ENCODE measurements at places on chromosomes 5 and 9. TPM values are rescaled to one million over a fixed set of nuclear protein-coding genes. Genes with fewer than 3 reads are reported as not detected.

CDK7 gene
- 63.4 TPM for total RNA-seq

DNA sequence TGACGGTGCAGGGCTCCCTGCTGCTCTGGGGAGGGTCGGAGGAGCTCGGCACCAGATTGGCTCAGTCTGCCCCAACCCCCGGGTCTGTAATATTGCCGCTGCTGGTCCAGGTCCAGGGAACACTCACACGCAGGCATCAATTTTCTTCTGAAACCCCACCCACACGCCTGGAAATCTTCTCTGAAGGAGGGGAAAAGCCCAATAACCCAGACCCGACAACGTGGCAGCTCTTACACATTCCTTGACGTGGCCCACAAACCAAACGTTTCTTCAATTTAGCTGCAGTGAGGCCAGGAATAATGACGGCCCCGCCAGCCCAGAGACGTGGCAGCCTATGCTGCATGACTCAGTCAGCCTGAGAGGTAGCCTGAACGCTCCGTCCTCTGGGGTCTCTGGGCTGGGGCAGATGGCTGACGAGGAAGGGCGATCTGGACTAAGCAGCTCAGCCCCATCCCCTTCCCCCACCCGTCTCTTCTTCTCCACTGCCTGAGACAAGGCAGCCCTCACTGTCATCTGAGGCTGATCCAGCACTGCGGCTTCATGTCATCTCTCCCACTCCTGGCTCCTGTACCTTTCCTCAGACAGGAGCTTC lies 9.9 kb upstream of the SPARC start:
- H3K4me1 ChIP-seq: peaks cover 8% of the 10 kb centered on the region
- no peak overlapping the region for H3K27ac ChIP-seq
- H3K27me3 ChIP-seq: no peaks in the 10 kb centered on the region
- H3K4me3 ChIP-seq: no peak overlapping the region
- H3K36me3 ChIP-seq: no peaks in the 10 kb centered on the region

MYMK gene
- not detected for total RNA-seq

GARIN3 gene
- not detected for total RNA-seq

- peaks cover 14% of the 10 kb centered on the region for H3K36me3 ChIP-seq
- DNase-seq: no peak
- no peak overlapping the region for H3K4me3 ChIP-seq
- no peaks in the 10 kb centered on the region for H3K4me1 ChIP-seq
- H3K27ac ChIP-seq: no peak overlapping the region
- H3K27me3 ChIP-seq: no peaks in the 10 kb centered on the region
Observed at GRCh38 chr5:142000704-142001484, 11.9 kb downstream of the GNPDA1 start.

DNA sequence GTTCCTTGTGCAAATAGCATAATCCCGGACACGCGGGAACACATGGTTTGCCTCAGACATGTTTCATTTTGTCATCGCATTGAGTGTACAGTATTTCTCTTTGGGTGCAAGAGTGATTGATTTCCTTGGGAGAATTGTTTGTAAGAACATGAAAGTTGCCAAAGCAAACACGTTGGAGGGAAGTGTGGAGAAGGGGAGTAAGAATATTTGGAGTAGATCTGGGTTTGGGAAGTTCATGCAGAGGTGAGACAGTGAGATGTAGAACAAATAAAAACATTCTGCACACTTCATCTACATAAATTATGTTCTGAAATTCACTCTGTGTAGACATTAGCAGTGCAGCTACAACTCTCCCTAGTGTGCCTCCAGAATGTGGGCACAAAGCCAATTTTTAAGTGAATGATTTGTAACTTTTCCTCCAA lies 24.0 kb downstream of the FOXD1 start:
- no peak for DNase-seq
- H3K27ac ChIP-seq: no peak overlapping the region
- H3K4me1 ChIP-seq: no peaks in the 10 kb centered on the region
- H3K36me3 ChIP-seq: no peaks in the 10 kb centered on the region
- peaks cover 23% of the 10 kb centered on the region for H3K27me3 ChIP-seq

DNA sequence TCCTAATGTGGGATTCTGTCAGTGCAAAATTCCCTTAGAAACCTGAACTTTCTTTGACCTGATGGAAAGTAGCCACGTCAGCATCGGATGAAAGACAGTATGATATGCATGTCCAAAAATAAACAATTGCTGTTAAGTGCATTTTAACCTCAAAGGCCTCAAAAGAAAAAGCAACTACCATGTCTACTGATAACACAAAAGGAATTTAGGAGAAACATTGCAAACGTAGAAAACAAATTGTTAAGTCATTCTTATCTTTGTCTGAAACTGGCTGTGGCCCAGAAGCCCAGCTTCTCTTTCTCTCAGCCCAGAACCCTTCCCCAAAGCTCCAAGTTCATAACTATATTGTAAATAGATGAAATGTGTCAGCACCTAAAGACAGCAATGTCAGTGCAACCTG lies 11.1 kb upstream of the LHFPL2 start:
- H3K27me3 ChIP-seq: no peaks in the 10 kb centered on the region
- no peak overlapping the region for H3K27ac ChIP-seq
- H3K4me3 ChIP-seq: no peak overlapping the region
- DNase-seq: no peak
- H3K4me1 ChIP-seq: no peaks in the 10 kb centered on the region
- no peaks in the 10 kb centered on the region for H3K36me3 ChIP-seq

- H3K27ac ChIP-seq: no peak overlapping the region
- no peak for DNase-seq
- H3K4me3 ChIP-seq: no peak overlapping the region
- no peaks in the 10 kb centered on the region for H3K4me1 ChIP-seq
Observed at GRCh38 chr5:158995694-158996173, 104.0 kb downstream of the EBF1 start.

- DNase-seq: no peak
- peak overlapping the region; percentile 82 for H3K4me3 ChIP-seq
- H3K4me1 ChIP-seq: peaks cover 7% of the 10 kb centered on the region
- H3K27me3 ChIP-seq: peaks cover 62% of the 10 kb centered on the region
- peaks cover 7% of the 10 kb centered on the region for H3K36me3 ChIP-seq
- no peak overlapping the region for H3K27ac ChIP-seq
Observed at GRCh38 chr5:181203777-181204112, 1.3 kb downstream of the TRIM7 start.

- DNase-seq: no peak
- H3K36me3 ChIP-seq: peaks cover 33% of the 10 kb centered on the region
- peaks cover 6% of the 10 kb centered on the region for H3K4me1 ChIP-seq
- peak overlapping the region; percentile 64 for H3K4me3 ChIP-seq
- H3K27ac ChIP-seq: peak overlapping the region; percentile 86
Observed at GRCh38 chr9:128689293-128689774, 312 bp downstream of the SET start.

- H3K36me3 ChIP-seq: no peaks in the 10 kb centered on the region
- no peaks in the 10 kb centered on the region for H3K27me3 ChIP-seq
Observed at GRCh38 chr5:178356431-178356872, 123.8 kb upstream of the PHYKPL start.

DNA sequence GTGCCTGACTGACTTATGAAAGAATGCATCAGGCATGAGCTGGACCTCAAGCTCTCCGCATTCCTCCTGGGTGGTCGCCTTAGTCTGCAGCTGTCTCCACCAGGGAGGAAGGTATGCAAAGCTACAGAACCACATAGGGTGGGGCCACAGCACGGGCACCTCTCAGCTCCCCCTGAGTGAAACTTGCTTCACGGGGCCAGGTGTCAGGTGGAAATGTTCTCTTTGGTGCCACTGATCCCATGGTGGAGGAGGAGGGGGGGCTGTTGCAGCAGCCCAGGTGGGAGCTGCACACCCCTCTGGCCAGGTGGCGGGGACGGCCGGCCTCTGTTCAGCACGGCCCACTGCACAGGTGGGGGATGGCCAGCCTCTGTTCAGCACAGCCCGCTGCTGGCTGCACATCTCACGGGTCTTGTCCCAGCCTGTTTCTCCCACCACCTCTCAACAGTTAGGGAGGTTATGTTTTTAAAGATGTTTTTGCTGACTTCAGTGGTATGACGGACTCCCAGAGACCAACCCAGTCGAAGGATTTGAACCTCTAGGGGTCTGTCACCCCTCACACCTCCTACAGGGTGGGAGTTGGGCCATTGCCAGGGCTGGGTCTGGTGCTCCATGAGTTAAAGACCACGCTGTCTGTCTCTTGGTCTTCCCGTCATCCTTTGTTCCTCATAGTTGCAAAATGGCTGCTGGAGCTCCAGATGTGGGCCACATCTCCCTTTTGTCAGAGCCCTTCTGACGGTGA lies 34.3 kb downstream of the MRPL36 start:
- DNase-seq: no peak
- no peak overlapping the region for H3K4me3 ChIP-seq
- H3K4me1 ChIP-seq: peaks cover 6% of the 10 kb centered on the region
- no peaks in the 10 kb centered on the region for H3K36me3 ChIP-seq
- no peaks in the 10 kb centered on the region for H3K27me3 ChIP-seq

- H3K27me3 ChIP-seq: no peaks in the 10 kb centered on the region
- no peak overlapping the region for H3K4me3 ChIP-seq
- no peak overlapping the region for H3K27ac ChIP-seq
- H3K36me3 ChIP-seq: peaks cover 3% of the 10 kb centered on the region
- H3K4me1 ChIP-seq: peaks cover 4% of the 10 kb centered on the region
- DNase-seq: no peak
Observed at GRCh38 chr9:79630521-79631403, 59.0 kb downstream of the TLE4 start.

- no peak for DNase-seq
- peaks cover 8% of the 10 kb centered on the region for H3K36me3 ChIP-seq
- no peaks in the 10 kb centered on the region for H3K4me1 ChIP-seq
- no peaks in the 10 kb centered on the region for H3K27me3 ChIP-seq
- no peak overlapping the region for H3K4me3 ChIP-seq
Observed at GRCh38 chr5:143057580-143057999, 287.4 kb downstream of the ARHGAP26 start.

DNA sequence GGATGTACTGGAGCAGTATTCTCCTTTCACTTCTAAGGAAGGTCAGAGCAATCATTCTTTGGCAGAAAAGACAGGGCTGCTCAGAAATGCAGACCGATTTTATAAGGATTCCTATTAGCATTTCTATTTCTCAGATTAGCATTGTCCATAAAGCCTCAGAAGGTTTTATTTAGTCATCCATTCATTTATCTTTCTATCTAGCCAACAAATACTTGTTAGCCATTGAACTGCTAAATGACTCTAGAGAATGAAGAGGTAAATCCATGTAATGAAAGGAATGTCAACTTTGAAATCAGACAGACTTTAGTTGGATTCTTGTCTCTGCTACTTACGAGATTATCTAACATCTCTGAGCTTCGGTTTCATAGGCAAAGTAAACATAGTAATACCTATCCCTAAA lies 165.2 kb downstream of the SLC25A46 start:
- H3K36me3 ChIP-seq: no peaks in the 10 kb centered on the region
- no peaks in the 10 kb centered on the region for H3K27me3 ChIP-seq
- no peaks in the 10 kb centered on the region for H3K4me1 ChIP-seq
- H3K4me3 ChIP-seq: no peak overlapping the region
- H3K27ac ChIP-seq: no peak overlapping the region
- no peak for DNase-seq

PCA3 gene
- total RNA-seq: not detected

RLN1 gene
- 1.3 TPM for total RNA-seq

GRCh38 chr5:169921949-169922348 lies 58.3 kb downstream of the INSYN2B start:
- no peak overlapping the region for H3K4me3 ChIP-seq
- H3K36me3 ChIP-seq: no peaks in the 10 kb centered on the region
- H3K27me3 ChIP-seq: no peaks in the 10 kb centered on the region

GRCh38 chr5:64612344-64612961 lies 77.8 kb upstream of the SHISAL2B start:
- no peaks in the 10 kb centered on the region for H3K27me3 ChIP-seq
- H3K4me3 ChIP-seq: no peak overlapping the region
- H3K36me3 ChIP-seq: no peaks in the 10 kb centered on the region
- no peak for DNase-seq
- no peak overlapping the region for H3K27ac ChIP-seq

DNA sequence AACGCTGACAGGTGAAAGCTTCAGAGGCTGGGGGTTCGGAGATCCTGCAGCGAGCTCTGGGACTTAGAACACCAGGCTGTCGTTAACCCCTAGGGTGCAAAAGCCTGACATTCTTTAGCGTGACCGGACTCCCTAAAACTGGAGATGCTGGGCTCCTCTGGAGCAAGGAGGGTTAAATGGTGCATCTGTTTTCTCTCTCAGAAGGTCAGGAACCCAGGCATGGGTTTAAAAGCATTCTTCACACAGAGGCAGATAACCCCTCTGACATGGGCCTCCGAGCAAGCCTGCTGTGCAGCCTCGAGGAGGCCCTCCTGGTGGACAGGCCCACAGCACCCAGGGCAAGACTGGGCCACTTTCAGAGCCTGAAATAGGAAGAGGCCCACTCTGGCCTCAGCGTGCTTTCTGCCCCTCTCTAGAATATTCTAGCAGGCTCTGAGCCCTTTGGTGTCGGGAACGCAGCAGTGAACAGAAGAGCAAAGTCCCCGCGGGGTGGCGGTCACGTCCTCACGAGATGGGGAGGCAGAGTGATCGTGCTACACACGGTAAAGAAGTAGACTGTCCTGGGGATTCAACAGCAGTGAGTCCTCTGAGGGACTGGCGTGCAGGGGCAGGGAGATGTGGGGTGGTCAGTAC lies 124.8 kb downstream of the COL23A1 start:
- peaks cover 13% of the 10 kb centered on the region for H3K4me1 ChIP-seq
- no peak for DNase-seq
- H3K27me3 ChIP-seq: no peaks in the 10 kb centered on the region
- H3K4me3 ChIP-seq: no peak overlapping the region

- no peak for DNase-seq
- H3K4me3 ChIP-seq: no peak overlapping the region
- no peaks in the 10 kb centered on the region for H3K36me3 ChIP-seq
- no peaks in the 10 kb centered on the region for H3K4me1 ChIP-seq
- no peaks in the 10 kb centered on the region for H3K27me3 ChIP-seq
Observed at GRCh38 chr5:169655353-169655752, 18.3 kb downstream of the DOCK2 start.

ATG12 gene
- 51.4 TPM for total RNA-seq

RNF145 gene
- total RNA-seq: 70.9 TPM

DNA sequence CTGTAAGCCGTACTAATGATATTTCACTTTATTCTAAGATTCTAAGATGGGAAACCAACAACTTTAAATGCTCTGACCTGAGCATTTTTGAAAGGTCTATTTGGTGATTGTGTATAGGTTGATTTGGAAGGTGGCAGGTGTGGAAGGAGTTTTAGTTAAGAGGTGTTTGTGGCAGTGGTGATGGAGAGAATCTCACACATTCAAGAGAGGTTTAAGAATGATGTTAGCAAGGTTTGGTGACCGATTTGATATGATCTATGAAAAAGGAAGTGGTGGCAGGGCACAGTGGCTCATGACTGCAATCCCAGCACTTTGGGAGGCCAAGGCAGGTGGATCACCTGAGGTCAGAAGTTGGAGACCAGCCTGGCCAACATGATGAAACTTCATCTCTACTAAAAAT lies 319.2 kb upstream of the CD180 start:
- no peak for DNase-seq
- H3K27me3 ChIP-seq: no peaks in the 10 kb centered on the region
- H3K4me1 ChIP-seq: no peaks in the 10 kb centered on the region
- no peak overlapping the region for H3K4me3 ChIP-seq

GRCh38 chr5:176574297-176574591 lies 25.1 kb downstream of the CDHR2 start:
- no peaks in the 10 kb centered on the region for H3K27me3 ChIP-seq
- H3K36me3 ChIP-seq: no peaks in the 10 kb centered on the region
- no peak for DNase-seq
- no peaks in the 10 kb centered on the region for H3K4me1 ChIP-seq
- H3K4me3 ChIP-seq: no peak overlapping the region

ZNF622 gene
- total RNA-seq: 30.8 TPM

SNCAIP gene
- total RNA-seq: 10.5 TPM

GRCh38 chr9:32581512-32582143 lies 8.7 kb upstream of the NDUFB6 start:
- no peaks in the 10 kb centered on the region for H3K27me3 ChIP-seq
- DNase-seq: peak; percentile 49
- no peak overlapping the region for H3K27ac ChIP-seq
- H3K4me1 ChIP-seq: no peaks in the 10 kb centered on the region
- no peak overlapping the region for H3K4me3 ChIP-seq

Measured in H1 (cell line).